HT-29 (cell line): ENCODE measurements at places on chromosomes 1 and 21. TPM values are rescaled to one million over a fixed set of nuclear protein-coding genes. Genes with fewer than 3 reads are reported as not detected.

DNA sequence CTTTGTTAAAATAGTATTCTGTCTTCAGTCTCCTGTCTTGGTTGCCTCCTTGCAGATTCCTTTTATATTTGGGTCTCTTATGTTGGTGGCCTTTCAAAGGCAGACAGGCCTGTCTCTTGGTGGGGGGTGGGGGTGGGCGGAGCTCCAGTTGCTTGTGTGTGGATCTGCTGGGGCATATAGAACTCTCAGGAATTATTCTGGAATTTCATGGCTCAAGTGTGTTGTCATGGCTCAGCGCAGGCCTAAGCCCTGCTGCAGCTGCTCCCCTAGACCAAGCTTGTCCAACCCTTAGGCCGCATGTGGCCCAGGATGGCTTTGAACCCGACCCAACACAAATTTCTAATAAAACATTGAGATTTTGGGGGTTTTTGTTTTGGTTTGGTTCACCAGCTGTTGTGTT, 8.0 kb downstream of the C1orf35 start:
- DNase-seq = no peak

ANKRD35 gene
- 0.29 and 0.46 TPM in 2 replicates for total RNA-seq

DNA sequence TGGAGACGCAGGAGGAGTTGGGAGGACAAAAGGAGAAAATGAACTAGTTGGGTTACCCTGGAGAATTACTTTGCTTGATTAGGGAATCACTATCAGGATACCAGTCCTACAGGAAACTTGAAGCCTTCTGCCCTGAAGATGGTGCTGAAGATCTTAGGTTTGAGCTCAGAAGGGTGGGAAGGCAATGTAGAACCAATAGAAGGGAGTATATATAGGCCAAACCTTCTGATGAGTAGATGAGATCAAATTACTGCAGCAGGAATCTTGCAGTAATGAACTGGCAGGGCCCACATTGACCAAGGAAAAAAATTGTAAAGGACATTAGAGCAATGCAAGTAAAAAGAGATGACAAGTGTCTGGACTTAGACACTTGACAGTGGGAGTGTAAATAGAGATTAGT, 116.3 kb upstream of the CACYBP start:
- DNase-seq = peak; percentile 50

DNA sequence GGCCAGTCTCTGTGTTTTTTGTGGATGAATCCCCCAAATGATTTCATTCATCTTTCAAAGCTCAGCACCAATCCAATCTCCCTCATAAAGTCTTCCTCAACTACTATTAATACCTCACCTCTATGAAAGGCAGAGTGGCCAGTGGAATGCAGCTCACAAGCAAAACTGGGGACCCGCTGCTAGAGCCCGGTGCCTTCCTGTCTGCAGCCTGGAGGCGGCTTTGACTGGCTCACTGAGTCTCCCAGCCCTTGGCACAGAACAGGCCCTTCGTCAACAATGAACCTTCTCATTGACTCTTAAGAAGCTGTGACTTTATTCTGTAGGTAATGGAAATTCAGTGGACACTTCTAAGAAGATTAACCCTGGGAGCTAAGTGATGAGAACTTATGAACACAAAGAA, 86.8 kb upstream of the RAB4A start:
- no peak for DNase-seq
